ENCODE measurements at places on chromosomes 7 and 10.

- H3K4me3 ChIP-seq: no peak overlapping the region
- H3K27me3 ChIP-seq: no peaks in the 10 kb centered on the region
- no peaks in the 10 kb centered on the region for H3K36me3 ChIP-seq
- no peaks in the 10 kb centered on the region for H3K4me1 ChIP-seq
- DNase-seq: no peak
- H3K27ac ChIP-seq: no peak overlapping the region
Observed at GRCh38 chr10:71388583-71389310, 8.0 kb upstream of the CDH23 start.

GRCh38 chr10:61974601-61975390 is 73.3 kb downstream of the ARID5B start:
- DNase-seq: no peak
- no peaks in the 10 kb centered on the region for H3K27me3 ChIP-seq
- H3K4me1 ChIP-seq: peaks cover 4% of the 10 kb centered on the region

DNA sequence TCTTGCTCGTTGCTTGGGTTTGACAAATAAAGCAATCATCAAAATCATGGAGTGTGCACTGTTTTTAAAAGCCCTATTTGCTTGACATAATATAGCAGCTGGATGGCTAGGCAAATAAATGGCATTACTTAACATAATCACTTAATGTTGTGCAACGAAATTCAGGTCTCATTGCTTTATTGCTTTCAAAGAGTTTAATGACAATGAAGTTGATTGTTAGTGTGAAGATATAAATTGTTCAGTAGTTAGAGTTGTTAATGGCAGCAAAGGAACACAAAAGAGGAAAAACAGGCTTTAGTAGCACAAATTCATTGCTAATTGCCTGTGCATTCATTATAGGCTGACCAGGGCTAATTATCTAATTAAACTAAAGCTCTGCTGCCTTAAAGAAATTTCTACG is 7.6 kb upstream of the ADO start:
- H3K27ac ChIP-seq: no peak overlapping the region
- no peaks in the 10 kb centered on the region for H3K36me3 ChIP-seq
- no peak overlapping the region for H3K4me3 ChIP-seq
- no peaks in the 10 kb centered on the region for H3K4me1 ChIP-seq
- H3K27me3 ChIP-seq: no peaks in the 10 kb centered on the region

DNA sequence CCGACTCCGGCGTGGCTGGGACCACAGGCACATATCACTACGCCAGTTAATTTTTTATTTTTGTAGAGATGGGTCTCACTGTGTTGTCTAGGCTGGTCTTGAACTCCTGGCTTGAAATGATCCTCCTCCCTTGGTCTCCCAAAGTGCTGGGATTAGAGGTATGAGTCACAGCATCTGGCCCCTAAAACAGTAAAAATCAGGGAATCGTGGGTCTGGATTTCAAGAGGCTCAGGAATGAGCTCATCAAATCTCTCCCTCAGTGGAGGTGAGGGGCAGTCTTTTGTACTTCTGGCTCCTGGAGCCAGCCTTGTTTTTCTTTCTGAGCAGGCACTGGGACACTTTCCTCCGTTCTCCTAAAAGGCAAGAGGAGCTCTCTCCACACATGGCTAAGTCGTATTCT is 32.1 kb upstream of the RHEB start:
- no peaks in the 10 kb centered on the region for H3K27me3 ChIP-seq
- H3K27ac ChIP-seq: no peak overlapping the region
- no peak for DNase-seq
- H3K4me1 ChIP-seq: no peaks in the 10 kb centered on the region

- H3K27me3 ChIP-seq: no peaks in the 10 kb centered on the region
- no peaks in the 10 kb centered on the region for H3K36me3 ChIP-seq
Observed at GRCh38 chr7:91066627-91067026, 197.6 kb upstream of the FZD1 start.

DNA sequence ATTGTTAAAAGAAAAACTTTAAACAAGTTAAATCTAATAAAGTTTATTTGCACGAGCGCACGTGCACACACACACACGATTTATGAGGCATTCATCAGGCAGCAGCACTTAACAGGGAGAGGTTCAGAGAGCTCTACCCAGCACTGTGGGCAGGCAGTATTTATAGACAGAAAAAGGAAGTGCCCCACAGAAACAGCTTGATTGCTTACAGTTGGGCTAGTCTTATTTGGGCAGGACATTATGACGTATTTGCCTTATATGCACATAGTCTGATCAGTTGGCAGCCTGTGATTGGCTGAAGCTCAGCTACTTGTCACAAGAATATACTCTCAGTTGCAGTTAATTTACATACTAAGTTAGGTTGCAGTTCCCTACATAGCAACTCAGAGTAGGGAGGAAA is 1.2 kb upstream of the SDHAF3 start:
- no peak overlapping the region for H3K4me3 ChIP-seq
- no peaks in the 10 kb centered on the region for H3K27me3 ChIP-seq
- no peaks in the 10 kb centered on the region for H3K36me3 ChIP-seq
- H3K27ac ChIP-seq: no peak overlapping the region
- H3K4me1 ChIP-seq: peaks cover 5% of the 10 kb centered on the region

All from esophagus squamous epithelium (tissue), 5 donors.